ENCODE measurements at places on chromosomes 16 and 17.

GRCh38 chr17:45436161-45436560, 3.5 kb upstream of the ARHGAP27 start:
- DNase-seq, result no peak

DNA sequence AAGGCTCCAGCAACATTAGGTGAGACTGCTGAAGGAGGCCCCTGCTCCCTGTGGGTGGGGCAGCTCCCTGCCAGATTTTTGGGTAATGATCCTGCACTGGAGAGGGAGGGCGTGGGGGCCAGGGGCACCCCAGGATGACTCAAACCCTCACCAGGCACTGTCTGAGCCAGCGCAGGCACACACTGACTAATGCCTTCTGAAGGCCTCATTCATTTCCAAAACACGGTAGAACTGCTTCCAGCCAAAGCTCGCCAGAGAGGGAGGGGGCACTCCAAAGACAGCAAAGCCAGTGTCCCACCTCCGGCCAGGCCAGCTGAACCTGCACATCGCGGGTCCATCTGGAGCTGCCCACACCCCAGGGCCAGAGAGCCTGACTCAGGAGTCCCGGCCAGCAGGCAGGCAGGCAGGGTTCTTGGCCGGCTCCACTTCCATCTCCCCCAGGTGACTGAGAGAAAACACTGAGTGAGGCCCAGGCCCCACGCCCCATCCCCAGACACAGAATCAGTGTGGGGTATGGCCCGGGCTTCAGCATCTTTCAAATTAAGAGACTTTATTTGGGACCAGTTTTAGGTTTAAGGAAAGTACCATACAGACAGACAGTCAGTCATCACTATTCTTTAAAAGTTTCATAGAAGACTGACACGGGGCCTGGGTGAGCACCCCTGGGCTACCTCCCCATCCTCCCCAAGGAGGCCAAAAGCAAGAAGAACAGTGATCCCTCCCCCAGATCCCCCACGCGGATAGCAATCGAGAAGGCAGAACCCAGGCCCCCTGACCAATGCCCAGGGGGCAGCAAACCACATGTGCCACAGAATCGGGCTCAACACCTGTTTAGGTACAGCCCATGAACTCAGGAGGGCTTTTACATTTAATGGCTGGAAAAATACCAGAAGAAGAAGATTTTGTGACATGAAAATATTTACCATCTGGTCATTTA, 2.3 kb downstream of the PIEZO1 start:
- DNase-seq, result no peak

GRCh38 chr16:84741340-84741830, 41.6 kb downstream of the USP10 start:
- DNase-seq, result no peak

DNA sequence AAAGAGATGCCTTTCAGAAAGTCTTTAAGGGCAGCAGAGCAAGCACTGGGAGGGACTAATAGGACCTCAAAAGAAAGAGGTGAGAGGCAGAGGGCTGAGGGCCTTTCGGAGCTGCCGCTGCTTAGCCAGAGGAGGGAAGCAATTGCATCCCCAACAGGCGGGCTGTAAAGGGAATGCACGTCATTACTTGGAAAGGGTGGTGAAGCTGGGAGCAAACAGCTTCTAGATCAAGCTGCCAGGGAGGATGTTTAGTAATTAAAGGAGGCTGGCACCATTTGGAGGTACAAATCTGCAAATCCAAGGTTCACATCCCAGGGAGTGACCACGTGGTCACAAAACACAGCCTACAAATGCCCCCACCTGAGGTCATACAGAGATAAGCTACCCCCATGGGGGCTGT, 429.0 kb upstream of the RBFOX1 start:
- DNase-seq, result no peak

- no peak for DNase-seq
These were observed 793 bp upstream of the IRX3 start for GRCh38 chr16:54287131-54288029.

DNA sequence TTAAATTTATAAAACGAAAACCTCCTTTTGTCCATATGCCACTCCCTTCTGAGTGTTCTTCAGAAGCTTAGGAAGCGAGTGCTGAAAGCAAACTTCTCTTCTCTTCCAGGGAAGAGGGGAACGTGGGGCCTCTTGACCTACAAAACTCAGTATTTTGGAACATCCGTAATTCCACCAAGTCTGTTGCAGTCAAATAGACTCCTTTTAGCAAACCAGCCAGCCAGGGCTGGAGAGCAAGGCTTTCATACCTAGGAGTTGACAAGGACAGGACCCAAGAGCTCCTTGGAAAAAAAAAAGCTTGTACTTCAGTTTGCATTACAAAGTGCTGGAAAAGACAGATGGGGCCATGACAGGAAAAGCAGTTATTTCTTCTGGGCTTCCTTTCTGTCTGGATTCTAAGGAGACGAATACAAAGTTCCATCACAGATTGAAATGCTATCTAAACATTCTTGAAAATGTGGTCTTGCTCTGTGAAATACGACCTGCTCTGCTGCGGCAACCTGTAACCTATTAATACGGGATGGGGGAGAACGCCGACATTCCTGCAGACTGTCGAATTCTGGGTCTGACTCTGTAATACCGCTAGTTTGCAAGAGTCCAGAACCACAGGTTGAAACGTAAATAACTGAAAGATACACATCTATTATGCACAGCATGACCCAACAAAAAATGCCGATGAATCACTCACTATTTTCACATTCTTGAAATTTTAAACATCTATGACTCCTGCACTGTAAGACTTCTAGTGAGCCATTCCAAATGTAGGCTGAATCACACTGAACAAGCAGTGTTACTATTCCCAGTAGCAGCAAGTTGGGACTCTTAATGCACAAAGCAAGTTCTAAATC, 20.6 kb downstream of the VPS53 start:
- DNase-seq, result no peak

- DNase-seq, result no peak
These were observed 7.4 kb downstream of the MED13 start for GRCh38 chr17:62057696-62058095.

GRCh38 chr16:12203780-12204351, 227.3 kb downstream of the SNX29 start:
- no peak for DNase-seq

GRCh38 chr17:15914400-15915170, 30.3 kb upstream of the ADORA2B start:
- no peak for DNase-seq

DNA sequence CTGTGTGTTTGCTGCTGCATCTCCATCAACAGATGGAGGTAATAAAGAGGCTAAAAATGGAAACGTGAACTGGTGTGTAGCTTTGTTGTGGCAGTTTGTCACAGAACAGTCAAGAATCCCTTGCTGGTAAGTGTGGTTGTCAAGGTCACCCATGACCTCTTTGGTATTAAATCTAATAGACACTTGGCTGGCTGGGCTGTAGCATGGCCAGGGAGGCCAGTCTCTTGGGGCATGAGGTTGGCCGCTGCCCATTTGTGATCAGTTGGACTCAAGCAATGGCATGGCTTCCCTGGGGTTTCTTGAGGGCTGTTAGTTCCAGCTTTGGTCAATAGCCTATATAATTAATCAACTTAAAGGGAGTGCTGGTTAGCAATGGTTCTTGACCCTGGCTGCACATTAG, 14.8 kb upstream of the HS3ST2 start:
- DNase-seq, result no peak

GRCh38 chr16:27549464-27549745, 308 bp downstream of the GTF3C1 start:
- DNase-seq, result no peak

GRCh38 chr16:55576384-55576783, 9.9 kb downstream of the CAPNS2 start:
- no peak for DNase-seq

GRCh38 chr16:77788181-77789084, at the start of gene VAT1L:
Gene VAT1L, plus strand, starts transcription at chr16:77788564. Its CDS starts 119 bp downstream, at chr16:77788683.
- DNase-seq, result no peak

DNA sequence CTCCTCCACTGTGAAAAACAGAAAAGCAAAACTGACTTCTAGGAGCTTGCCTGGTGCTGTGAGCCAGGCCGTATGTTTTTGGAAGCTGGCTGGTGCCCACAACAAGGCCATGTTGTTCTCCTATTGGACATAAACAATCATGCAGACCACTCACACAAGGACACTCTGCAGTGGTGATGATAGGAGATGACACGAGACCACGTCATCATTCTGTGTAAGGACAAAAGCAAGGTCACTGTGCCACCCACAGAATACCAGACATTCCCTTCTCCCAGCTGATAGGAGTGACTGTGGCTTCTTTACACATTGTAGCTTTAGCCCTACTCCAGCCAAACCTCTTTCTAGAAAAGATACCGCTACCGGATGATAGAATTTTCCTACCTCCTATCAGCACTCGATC, 47.7 kb upstream of the LCMT1 start:
- DNase-seq, result no peak

- DNase-seq, result no peak
These were observed 1.4 kb upstream of the KANSL1 start for GRCh38 chr17:46194393-46195216.

- DNase-seq, result no peak
These were observed 519 bp downstream of the ST6GALNAC2 start for GRCh38 chr17:76585033-76585648.

DNA sequence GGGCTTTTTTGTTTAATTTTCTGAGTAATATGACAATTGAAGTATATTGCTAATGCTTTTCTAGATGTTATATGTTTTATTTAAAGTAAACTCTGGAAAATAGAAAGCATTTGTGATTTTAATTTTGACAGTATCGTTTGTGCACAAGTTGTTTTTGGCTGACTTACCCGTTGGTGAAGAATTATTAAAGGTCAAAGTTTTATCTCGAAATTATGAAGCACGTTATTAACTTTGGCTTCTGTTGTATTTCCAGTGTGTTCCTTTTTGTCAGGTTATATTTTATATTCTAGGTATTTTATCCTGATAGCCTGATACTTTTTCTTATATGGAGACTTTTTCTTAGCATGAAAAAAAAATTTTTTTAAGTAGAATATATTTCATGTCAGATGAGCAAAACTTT, 16.8 kb downstream of the PRKCA start:
- no peak for DNase-seq

DNA sequence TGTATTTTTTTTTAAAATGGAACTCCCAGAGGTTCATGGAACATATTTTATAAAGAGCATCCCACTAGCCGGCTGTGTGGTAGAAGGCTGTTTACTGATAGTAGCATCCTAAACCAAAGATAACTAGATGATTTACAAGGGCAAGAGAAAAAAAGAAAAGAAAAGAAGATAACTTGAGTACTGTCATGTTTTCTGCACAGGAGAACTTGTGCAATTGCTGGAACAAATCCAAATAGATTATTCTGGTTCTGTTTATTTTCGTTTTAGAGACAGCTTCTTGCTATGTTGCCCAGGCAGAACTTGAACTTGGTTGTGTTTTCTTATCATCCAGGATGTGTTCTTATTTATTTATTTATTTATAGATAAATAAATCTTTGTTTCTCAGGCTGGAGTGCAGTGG, 20.9 kb upstream of the PPM1D start:
- no peak for DNase-seq

DNA sequence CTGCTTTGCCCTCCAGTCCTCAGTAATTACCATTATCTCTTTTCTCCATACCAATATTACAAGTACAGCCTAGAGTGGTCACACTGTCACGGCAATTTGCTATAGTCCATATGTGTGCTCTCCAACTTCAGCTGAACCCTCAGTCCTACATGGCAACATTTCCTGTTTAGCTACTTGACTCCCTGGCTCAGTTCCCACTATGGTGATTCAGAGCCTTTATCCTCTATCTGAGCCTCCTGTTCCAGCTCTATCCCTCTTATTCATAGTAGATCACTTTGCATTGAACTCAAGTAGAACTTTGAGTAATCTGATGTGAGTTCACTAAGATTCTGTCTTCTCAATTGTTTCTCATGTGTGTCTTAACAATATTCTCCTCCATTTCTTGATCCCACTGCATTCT, 43.7 kb upstream of the GOSR1 start:
- DNase-seq, result peak; percentile 95

DNA sequence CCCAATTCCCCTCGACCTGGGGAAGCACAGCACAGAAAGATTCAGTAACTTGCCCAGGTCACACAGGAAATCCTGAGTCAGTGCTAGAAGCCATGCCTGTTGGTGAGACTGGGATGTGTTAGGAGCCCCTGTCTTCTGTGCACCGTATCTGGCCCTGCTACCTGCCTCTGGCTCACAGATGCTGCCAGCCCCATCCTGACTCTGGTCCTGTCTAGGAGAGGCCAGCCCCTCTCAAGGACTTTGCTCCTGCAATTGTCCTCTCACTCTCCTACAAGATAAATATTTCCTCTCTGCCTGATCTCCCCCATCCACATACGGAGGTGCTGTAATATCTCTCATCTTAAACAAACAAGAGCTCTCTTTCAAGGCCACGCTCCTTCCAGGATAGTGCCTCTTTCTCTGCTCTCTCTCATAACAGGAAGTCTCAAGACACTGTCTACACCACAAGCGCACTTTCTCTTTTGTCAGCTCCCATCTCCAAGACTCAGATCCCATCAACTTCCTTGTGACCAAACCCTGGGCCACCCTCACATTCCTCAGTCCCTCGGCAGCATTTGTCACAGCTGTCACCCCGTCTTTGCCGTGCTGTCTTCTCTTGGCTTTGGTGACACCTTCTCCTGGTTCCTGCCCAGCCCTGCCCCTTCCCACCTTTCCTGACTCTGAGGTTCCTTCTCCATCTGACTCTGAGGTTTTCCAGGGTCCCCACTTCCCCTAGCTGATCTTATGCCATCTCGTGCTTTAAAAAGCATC, 1.9 kb downstream of the SLC13A2 start:
- DNase-seq, result no peak

GRCh38 chr16:78620291-78620690, 520.8 kb downstream of the WWOX start:
- no peak for DNase-seq

- DNase-seq, result no peak
These were observed 50.7 kb upstream of the TOB1 start for GRCh38 chr17:50916708-50917417.

DNA sequence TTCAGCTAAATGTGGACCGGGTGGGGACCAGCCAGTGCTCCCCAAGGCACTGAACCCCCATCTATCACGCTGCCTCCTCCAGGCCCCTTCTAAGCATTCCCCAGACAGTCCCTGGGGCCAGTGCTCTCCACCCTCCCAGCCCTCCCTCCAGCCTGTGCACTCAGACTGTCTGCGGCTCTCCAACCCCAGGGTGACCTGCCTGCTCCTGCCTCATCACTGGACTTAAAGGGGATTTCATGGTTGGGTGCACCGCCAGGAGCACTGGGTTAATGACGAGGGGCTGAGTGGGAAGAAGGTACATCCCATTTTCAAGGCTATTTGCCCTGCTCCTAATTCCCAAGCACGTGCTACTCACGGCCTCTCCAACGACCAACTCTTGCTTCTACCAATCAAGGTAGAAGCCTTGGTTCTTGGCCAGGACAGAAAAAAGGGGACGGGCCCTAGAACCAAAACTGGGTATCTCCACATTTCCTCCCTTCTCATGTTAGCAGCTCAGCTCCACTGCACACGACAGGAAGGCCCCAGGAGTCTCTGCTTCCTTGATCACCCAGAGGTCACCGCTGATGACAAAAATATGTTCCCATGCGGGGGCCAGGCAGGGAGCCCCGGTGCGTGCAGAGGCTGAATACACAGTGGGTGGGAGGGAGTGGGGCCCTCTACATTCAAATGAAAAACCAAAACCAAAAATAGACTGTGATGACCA, 3.5 kb upstream of the ABR start:
- no peak for DNase-seq

Measured in NCI-H2029 treated with DMSO at 0.1 percent for 48 hours (cell line).